ENCODE measurements at places on chromosomes 6 and 20.

DNA sequence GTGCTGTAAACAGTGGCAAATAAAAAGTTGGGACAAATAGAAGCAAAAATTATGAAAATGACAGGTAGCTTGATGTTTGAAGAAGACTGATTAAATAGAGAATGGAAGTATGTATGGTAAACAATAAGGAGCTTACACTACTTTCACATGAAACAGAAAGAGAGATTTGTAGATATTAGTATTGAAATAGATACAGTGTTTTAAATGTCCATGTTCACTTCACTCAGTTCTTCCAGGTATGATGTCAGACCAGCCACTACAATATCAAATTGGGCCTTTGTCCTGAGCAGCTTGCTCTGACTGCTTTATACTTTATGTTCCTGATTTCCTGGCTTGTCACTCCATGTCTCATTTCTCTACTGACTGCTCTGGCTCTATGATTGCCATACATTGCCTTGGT is 107.5 kb downstream of the CENPW start:
- DNase-seq, result no peak

- DNase-seq, result no peak
These were observed 355.0 kb downstream of the CDH26 start for GRCh38 chr20:60313191-60313590.

DNA sequence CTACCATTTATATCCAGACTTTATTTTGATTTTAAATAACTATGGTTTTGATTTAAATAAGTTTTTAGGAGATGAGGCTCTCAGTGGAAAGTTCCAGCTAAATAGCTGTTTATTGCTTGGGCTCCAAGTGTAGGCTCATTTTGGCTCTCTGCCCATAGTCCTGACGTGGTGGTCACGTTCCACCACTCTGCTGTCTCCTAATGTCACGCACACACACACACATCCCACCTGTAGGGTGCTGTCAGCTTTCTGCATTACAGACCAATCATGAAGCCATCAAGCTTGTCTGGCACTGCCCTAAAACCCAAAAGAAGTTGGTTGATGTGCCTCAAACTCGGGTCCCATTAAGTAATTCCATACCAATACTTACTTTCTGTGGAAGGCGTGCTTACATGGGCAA is 45.4 kb downstream of the PANK2 start:
- DNase-seq, result no peak

DNA sequence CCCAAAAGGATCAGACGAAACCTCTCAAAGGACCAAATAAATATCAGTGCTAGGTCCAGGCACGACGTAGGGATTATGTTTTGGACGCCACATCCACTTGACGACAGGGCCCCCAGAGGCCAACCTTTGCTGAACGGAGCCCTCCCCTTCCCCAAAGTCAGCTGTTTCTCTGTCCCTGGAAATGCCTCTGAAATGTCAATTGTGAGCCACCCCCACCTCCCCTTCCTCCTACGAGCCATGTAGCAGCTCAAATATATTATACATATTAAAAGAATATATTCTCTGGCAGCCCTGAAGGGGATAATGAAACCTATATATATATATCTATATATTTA is 39.6 kb upstream of the BLCAP start:
- no peak for DNase-seq

DNA sequence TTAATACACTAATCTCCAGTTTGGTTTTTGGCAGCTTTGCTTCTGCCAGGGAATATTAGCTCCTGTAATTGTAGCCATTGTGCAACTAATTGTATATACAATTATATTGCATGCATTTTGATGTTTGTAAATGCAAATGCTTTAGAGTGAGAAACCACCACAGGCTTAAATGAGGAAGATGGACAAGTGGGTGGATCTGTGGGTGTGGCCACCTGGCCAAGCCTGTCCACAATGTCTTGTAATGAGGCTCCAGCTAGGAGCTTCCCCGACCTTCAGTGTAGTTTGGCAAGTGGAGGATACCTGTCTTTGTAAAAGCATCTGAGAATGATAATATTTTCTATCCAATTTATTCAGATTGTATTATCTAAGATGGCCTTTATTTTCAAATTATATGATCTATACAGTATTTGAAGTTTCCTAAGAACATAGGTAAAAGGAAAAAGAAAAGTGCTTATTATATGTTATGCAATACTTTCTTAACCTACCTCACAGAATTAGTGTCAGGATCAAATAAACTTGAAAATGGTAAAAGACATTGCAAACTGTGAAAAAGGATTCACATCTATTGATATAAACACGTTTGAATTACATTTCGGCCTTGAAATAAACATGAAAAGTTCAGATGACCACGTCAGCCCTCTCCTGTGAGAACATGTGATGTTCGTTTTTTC is 49.3 kb upstream of the ARID1B start:
- no peak for DNase-seq

GRCh38 chr6:118288355-118289124 is 259.6 kb upstream of the PLN start:
- no peak for DNase-seq

DNA sequence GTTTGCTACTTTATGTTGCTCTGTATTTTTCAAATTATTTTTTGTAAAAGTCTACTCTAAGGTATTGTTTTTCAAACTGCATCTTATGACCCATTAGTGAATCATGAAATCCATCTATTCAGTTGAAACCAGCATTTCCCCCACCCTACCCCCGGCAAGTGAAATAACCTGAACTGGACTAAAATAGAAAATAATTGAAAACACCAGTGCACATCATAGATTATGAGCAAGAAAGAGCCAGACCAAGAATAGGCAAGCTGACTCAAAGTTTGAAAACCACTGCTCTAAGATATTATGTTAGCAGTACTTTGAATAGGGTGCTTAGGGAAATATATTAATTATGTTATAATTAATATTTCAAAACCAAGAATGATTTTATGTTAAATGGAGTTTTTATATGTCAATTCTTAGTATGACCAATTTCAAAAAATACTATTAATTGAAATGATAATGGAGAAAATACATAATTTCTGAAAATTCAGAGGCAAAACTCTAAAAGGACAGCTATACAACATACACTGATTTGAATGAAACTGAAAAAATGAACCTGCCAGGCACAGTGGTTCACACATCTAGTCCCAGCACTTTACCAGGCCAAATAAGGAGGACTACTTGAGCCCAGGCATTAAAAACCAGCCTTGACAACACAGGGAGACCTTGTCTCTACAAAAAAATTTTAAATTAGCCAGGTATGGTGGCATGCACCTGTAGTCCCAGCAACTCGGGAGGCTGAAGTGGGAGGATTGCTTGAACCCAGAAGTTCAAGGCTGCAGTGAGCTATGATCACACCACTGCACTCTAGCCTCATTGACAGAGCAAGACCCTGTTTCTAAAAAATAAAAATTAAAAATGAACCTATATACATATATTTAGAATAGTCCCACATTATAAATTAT is 112.0 kb downstream of the CDK19 start:
- DNase-seq, result no peak

- DNase-seq, result peak; percentile 67
These were observed 30.9 kb upstream of the NEDD9 start for GRCh38 chr6:11263291-11263775.
